ENCODE measurements at places on chromosomes 5 and 9.

GRCh38 chr5:116626945-116627679 is 52.5 kb upstream of the SEMA6A start:
- no peak for DNase-seq

GRCh38 chr9:127426756-127427155 is 2.6 kb downstream of the ZNF79 start:
- DNase-seq = no peak

DNA sequence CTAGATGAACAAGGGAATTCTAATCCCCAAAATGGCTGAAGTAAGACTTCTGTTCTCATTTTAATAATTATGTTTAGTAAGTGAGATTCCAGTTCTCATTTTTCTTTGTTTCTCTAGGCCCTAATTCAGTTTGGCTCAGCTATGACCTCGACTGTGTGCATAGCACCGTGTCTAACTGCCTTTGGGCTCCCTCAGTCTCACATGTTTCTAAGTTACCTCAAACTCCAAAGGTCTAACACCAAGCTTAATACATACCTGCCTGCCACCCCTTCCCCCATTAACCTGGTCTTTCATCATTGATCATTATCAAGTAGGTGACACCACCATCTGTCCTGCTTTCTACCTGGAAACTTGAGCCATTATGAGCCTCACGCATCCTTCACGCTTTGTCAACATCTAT is 273.2 kb downstream of the SAXO1 start:
- no peak for DNase-seq

GRCh38 chr5:146548781-146549449 is 32.9 kb upstream of the GPR151 start:
- DNase-seq = no peak

DNA sequence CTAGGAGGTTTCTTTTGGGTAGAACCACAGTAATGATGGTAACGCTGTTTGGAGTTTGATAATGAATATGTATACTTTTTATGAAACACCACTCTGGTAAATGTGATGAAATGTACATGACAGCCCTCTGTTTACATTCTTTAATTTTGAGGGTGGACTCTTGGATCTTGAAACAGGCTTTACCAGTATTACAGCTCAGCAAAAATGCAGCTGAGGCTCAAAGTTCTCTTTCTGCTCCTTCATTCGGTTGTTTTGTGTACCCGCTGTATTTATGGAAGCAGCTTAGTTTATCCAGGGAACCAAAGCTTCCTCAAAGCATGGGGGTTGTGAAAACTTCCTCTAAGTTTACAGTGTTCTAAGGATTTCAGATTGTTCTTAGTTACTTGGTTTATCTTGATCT is 11.1 kb downstream of the GAPVD1 start:
- no peak for DNase-seq

DNA sequence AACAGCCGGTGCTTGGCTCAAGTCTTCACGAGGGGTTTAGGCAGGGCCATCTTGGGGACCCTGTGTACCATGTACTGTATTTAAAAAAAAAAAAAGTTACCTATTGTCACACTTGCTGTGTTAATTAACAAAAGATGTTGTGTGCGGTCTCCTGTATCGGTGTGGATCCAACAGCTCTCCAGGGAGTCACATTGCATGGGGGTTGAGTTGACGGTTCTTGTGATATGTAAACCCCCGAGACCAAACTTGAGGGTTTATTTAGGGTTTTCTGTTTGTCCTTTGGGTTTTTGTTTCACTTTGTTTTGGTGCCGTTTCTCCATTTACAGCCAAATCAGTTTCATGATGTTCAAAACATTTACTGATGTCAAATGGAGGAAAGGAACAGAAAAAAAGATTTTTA is 22.2 kb downstream of the AMBP start:
- DNase-seq = no peak

DNA sequence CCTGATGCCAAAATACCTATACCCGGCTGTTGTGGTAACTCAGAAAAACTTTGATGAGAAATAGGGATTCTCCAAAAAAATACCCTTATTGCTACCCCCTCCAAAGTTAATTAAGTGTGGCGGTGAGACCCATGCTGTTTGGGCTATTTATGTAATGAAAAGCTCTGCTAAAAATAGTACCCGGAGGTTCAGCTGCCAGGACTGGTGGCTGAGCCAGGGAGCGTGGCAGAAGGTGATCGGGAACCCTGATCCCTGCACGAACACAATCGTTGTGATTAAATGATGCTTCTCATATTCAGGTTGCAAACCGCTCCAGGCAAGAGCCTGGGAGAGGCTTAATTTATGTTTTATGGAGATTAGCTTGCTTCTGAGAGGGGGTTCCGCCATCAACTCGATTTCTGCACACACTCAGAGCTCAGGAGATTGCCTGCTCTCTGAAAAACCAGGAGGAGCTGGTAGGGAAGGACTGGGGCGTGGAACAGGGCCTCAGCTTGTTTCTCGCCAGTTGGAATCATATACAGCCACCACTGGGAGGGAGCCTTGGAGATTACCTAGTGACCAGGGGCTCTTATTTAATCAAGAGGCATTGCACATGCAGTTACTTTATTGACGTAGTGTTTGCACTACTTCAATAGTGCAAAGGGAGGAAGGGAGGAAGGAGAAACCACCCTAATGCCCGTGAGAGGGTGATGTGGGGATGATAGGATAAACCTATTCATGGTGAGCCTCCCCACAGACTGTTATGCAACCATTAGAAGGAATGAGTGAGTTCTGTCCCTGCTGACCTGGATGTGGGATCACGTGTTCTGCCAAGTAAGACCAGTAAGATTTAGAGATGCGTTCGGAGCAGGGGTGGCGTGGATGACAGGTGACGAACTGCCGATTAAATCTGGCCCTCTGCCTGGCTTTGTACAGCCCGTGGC is 23.4 kb downstream of the HRH2 start:
- DNase-seq = no peak

DNA sequence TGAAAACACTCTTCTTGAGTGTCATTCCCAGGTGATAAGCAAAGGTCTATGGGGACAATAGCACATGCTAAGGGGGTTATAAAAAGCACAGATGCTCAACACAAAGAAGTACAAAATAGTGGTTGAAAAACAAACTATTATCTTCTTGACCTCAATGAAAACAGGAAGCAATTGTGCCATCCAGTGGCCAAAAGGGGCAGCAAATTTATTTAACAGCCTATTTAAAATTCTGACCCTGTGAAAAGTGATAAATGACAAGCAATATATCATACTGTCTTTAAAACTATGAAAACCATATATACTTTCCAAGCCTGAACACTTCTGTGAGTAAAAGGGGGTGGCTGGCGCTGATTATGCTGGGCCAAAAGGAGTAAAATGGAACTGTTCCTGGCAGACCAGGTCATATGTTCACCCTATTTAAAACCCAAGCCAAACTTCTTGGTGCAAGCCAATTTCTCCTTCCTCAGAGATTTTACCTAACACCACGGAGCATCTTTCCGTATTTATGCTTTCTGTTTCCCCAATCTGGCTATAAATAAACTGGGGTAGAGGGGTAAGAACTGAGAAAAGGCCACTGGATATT is 29.7 kb downstream of the TEX10 start:
- peak; percentile 45 for DNase-seq

All from CD4-positive, alpha-beta T cell treated with Interleukin-12 subunit alpha and Interleukin-12 subunit beta, for 1 hour (primary cell).